ENCODE measurements at places on chromosomes 1 and 21.

DNA sequence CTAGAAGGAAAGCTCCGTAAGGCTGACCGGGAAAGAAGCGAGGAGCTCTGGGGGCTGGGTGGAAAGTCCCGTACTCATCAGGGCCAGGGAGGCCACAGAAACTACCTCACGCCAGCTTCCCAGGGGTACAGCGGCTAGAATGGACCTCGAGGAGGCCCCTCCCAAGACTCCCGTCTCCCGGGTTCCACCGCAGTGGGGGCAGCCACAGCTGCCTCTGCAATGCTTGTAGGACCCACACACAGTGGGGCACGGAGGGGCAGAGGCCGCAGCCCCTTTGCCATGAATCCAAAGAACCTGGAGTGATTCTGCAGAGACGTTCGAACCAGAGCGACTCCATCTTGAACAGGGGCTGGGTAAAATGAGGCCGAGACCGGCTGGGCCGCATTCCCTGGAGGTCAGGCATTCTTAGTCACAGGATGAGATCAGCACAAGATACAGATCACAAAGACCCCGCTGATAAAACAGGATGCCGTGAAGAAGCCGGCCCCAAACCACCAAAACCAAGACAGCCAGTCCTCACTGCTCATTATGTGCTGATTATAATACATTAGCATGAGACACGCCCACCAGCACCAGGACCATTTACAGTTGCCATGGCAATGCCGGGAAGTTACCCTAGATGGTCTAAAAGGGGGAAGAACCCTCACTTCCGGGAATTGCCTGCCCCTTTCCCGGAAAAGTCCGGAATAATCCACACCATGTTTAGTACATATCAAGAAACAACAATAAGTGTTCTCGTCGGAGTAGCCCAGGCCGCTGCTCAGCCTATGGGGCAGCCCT lies 1.6 kb upstream of the ANKRD65 start:
- no peak for DNase-seq

GRCh38 chr1:200668514-200669313 lies 993 bp downstream of the DDX59 start:
- no peak for DNase-seq

GRCh38 chr1:15096293-15096692 lies 57.3 kb upstream of the TMEM51 start:
- no peak for DNase-seq

DNA sequence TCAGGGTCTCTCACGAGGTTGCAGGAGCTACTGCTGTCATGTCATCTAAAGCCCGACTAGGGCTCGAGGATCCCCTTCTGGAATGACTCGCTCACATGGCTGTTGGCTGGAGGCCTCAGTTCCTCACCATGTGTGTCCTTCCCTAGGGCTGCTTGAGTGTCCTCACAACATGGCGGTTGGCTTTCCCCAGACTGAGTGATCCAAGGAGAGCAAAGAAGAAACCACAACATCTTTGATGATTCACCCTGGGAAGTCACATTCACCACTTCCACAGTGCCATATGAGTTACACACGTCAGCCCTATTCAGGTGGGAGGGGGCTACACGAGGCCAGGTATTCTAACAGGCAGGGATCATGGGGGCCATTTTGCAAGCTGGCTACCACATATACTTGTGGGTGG lies 64.9 kb downstream of the FHAD1 start:
- no peak for DNase-seq

DNA sequence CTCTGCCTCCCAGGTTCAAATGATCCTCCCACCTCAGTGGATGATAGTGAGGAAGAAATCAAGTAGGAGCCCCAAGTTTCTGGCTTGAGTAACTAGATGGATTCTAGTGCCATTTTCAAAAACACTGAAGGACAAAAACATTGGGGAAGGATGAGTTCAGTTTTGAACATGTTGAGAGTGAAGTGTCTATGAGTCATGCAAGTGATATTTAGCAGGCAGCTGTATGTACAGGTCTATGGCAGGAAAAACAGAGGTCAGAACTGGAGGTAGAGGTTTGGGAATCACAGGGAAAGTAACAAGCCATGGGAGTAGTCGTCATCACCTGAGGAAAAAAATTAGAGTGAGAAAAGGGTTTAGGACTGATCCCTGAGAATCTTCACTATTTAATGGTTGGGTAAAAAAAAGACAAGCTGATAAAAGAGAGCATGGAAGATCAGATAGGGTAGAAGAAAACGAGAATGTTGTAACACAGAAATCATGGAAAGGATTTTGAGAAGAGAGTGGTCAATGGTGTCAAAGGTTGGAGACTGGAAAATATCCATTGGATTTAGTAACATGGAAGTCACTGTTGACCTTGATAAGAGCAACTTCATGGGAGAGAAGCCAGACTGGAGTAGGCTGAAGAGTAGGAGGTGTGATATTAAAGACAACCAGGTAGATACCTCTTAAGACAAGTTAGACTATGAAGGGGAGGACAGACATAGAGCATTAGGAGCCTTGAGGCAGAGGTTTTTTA lies 53.1 kb downstream of the DIPK1A start:
- peak; percentile 10 for DNase-seq

DNA sequence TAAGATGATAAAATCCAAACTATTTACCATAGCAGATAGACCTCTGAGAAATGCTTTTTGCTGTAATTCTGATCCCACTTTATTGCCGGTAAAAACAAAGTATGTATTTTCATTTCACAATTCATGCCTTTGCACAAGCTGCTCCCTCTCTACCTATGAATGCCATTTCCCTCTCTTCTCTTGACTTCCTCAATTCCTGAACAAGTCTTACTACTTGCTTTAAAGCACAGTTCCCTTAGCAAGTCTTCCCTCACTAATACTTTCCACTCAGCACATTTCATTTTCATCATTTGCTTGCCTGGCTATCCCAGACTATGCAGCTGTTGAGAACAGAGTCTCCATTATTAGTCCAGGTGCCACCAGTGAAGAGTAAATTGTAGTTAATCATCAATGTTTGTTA lies 13.8 kb downstream of the GPATCH2 start:
- no peak for DNase-seq

DNA sequence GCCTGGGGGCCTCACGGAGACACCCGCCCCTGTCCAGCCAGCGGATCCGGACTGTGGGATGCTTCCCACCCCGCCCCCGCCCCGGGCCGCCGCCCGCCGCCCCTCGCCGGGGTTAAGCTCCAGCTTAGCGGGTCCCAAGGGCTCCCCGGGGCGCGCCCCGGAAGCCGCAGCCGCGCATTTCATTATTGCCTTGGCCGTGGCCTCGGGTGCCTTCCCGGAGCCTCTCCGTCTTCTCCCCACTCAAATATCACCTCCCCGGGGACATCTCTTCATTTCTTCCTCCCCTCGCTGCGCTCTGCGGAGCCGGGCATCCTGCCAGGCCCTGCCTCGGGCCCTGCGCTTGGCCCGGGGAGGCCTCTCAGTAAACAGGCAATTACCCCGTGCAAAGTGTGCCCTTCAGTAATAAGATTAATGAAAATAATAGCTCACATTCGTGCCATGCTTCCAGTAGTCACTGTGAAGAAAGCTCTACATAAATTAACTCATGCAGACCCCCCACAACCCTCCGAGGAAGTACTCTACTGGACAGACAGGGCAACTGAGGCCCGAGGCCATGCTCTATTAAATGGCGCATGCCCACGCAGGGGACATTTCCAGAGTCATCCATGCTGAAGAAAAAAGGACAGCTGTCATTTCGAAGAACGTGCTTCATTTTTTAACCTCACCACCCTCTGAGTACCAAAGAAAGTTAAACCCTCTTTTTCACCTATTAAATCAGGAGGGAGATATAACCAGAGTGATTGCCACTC lies 49.9 kb upstream of the LAPTM5 start:
- peak; percentile 46 for DNase-seq

- DNase-seq = no peak
Measured at GRCh38 chr1:102838016-102838415, 270.3 kb downstream of the COL11A1 start.

DNA sequence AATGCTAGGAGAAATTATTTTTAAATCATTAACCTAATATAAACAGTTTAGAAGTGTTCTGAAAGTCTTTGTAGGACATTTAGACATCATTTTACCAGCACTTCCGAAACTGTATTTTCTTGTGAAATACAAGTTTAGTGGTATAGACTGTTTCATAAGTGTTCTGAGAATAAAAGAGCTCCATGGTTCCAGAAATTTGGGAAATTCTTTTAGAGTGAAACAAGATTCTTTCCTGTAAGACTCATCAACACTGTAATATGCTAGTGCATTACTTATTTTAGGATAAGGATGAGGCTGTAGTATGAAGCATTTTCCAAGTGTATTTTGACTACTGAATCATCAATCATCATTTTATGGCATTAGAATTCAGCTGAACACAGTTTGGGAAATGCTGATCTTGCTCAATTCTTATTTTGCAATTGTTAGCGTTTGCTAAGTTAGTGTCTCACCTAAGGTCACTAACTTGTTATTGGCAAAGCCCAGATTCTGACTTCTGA lies 73.4 kb downstream of the CEP350 start:
- no peak for DNase-seq

- DNase-seq = no peak
Measured at GRCh38 chr21:44834951-44835646, 17.2 kb upstream of the SUMO3 start.

- no peak for DNase-seq
Measured at GRCh38 chr1:6783936-6784559, 1.2 kb upstream of the CAMTA1 start.

DNA sequence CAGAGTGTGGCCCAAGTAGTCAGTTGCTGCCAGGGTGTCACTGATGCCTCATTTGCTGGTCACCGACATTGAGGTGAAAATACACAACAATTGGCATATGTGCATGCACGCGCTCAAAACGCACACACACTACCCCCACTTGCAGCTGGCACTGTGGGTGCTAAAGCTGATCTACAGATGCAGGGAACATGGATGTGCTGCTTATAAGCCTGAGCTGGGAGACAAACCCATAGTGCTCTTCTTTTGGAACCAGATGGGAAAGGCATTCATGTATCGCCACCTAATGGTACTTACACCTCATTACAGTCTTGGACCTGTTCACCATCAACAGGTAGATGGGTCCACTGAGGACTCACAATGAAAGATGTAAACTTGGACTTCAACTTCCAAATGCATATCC lies 70.3 kb upstream of the CAMK1G start:
- DNase-seq = peak; percentile 24
